Dermis microvascular lymphatic vessel endothelial cell (primary cell): ENCODE measurements at places on chromosomes 11 and 22. TPM values are rescaled to one million over a fixed set of nuclear protein-coding genes. Genes with fewer than 3 reads are reported as not detected.

- no peak for DNase-seq
Observed at GRCh38 chr11:44203270-44204043, 106.5 kb downstream of the ALX4 start.

GRCh38 chr22:33896154-33896553 is 24.1 kb downstream of the LARGE1 start:
- no peak for DNase-seq

GRCh38 chr11:114081641-114082414 is 22.3 kb downstream of the ZBTB16 start:
- DNase-seq, result no peak

The FAM111B gene
- 11.0 and 14.4 TPM in 2 replicates for total RNA-seq
